Posterior cingulate gyrus (tissue), 11 donors: ENCODE measurements at places on chromosomes 13 and 19.

GRCh38 chr13:64674126-64674525 lies 2556.0 kb downstream of the PCDH9 start:
- no peak for DNase-seq

GRCh38 chr19:1248786-1249297 lies 459 bp downstream of the MIDN start:
- no peak for DNase-seq

GRCh38 chr13:42878721-42879120 lies 97.3 kb downstream of the FAM216B start:
- DNase-seq: no peak

DNA sequence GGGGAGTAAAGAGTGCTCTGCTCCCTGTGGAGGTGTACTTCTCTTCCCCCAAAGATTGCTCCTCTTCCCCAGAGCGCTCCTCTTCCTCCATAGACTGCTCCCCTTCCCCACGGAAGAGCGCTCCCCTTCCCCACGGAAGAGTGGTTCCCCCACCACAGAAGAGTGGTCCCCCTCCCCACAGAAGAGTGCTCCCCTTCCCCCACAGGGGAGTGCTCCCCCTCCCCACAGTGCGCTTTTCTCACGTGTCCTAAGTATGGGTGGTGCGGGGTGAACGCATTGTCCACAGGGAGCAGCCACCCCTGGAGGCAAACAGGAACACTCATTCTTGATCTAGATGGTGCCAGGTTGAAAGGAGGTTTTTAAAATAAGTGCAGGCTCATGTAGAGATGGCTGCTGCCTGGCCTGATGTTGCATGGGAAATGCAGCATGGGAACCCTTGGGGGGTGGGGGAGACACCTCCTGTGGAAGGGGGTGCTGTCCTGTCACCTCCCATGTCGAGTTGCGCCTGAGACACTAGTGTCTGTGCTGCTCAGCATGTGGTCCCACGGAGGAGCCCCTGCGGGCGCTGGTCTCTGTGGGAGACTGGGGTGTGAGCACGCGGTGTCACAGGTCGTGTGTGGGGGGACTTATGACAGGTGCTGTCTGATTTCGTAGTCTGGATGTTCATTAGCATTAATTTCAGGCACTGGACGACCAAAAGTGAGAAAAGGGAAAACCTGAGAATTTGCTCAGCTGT lies 52.2 kb downstream of the ATP11A start:
- DNase-seq: peak; percentile 54

- no peak for DNase-seq
These were observed 109.7 kb downstream of the NUFIP1 start for GRCh38 chr13:44879452-44880058.

DNA sequence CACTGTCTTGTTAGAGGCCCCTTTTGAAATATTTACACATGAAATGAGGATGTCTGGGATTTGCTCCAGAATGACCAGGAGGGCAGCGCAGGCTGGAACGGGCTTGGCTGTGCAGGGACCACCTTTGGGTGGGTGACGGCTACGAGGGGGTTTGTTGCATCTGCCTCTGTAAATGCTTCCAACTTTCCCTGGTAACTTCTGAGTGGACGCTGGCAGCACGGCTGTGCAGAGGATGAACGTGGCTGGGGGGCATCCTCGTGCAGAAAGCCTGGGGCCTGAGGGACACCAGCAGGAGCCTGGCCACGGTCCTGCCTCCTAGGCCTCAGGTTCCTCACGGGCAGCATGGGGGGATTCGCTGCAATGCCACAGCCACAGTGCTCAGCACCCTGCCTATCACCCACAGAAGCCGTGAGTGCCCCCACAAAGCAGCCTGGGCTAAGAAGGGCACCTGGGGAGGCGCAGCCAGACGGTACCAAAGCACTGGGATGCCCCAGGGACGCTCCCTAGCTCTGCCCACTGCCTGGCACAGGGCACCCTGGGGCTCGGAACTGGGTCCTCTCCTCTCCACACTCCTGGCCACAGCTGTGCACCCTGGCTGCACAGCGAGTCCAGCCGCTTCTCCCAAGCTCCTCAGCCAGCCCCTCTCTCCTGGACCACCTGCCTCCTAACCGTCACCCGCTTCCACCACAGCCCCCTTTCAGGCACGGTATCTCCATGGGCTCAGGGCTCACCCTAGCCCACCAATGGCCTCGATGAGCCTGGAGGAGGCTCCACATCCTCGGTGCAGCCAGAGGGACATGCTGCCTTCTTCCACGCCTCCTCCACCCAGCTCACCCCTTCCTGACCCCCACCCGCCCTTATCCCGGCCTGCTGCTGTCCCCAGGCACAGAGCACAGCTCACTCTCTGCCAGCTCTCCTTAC lies 44.5 kb downstream of the MLLT1 start:
- peak; percentile 75 for DNase-seq

DNA sequence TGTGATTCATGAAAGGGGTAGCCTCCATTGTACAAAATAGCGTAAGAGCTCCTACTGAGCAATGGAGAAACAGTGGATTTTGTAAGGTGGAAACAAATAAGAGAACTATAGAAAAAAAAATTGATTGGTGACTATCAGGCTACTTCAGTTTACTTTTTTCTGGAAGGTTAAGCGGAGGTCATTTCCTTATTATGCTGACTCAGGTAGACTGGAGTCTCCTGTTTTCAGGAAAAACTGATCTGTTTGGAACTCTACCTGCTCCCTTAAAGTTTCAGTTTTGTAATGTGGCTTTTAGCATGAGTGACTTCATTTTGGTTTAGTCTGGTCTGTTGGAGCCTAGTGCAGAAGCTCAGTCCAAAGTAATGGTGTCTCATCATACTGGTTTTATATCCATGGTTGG lies 3.4 kb downstream of the ZNF607 start:
- DNase-seq: no peak

GRCh38 chr19:49651029-49651819 lies 9.2 kb downstream of the SCAF1 start:
- DNase-seq: no peak

GRCh38 chr19:21856773-21857514 lies 21.0 kb upstream of the ZNF43 start:
- DNase-seq: no peak

DNA sequence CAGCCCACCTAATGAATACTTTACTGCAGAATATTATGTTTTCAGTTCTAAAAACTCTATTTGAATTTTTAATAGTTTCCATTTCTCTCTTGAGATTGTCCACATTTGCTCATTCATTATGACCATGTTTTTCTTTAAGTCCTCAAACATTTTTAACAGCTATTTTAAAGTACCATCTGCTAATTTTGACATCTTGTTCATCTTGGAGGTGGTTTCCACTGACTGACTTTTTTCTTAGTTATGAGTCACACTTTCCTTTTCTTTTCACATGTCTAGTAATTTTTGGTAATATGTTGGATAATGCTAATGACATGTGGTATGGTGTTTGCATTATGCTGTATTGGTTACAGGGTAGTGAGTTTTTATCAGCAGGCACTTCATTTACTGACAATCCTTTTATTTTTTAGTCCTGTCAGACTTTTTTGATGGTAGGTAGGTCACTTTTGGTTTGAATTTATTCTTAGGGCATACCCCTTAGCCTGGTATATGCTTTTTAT lies 15.4 kb upstream of the ESD start:
- DNase-seq: no peak

GRCh38 chr13:62292714-62293480 lies 877.2 kb upstream of the PCDH20 start:
- no peak for DNase-seq

- peak; percentile 55 for DNase-seq
These were observed 4.8 kb upstream of the CEBPA start for GRCh38 chr19:33306853-33307792.

GRCh38 chr19:12969292-12969988 lies at the start of gene DAND5:
Gene DAND5 (plus strand): TSS chr19:12969576. CDS start chr19:12969661, 85 bp downstream.
- DNase-seq: no peak

GRCh38 chr19:7862413-7862951 lies 11.7 kb downstream of the PRR36 start:
- DNase-seq: no peak

GRCh38 chr13:78032132-78032531 lies 113.5 kb upstream of the EDNRB start:
- DNase-seq: no peak

DNA sequence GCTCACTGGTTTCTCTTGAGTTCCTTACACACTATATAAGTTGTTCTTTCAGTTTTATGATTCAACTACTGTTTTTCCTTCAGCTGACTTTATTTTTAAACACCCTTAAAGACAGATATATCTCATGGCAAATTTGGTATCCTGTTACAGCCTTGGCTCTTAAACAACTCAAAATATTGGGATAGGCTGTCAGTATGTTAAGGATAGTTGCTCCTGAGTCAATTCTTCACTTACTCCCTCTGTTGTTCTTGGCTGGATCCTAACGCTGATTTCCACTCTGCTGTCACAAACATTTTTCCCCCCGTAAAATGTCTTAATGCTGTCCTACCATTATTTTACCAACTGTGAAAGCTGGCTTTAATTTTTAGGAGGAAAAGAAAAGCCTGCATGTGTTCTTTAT lies 1.2 kb downstream of the KCNRG start:
- no peak for DNase-seq
